ENCODE measurements at places on chromosomes 1 and 21.

DNA sequence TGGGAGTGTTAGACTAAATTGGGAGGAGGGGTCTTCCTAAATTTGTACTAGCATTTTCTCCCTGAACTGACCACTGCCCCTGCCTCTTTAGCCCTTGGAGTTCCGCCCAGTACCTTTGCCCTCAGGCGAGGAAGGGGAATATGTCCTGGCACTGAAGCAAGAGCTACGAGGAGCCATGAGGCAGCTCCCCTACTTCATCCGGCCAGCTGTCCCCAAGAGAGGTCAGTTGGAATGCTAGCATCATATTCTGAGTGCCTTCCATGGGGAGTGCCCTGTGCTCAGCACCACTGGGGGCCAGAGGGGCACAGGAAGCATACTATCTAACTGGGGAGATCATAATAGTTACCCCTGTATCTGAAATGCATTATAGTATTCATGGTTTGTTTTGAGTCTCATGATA, 10.7 kb downstream of the POLR3GL start:
- no peak for DNase-seq

DNA sequence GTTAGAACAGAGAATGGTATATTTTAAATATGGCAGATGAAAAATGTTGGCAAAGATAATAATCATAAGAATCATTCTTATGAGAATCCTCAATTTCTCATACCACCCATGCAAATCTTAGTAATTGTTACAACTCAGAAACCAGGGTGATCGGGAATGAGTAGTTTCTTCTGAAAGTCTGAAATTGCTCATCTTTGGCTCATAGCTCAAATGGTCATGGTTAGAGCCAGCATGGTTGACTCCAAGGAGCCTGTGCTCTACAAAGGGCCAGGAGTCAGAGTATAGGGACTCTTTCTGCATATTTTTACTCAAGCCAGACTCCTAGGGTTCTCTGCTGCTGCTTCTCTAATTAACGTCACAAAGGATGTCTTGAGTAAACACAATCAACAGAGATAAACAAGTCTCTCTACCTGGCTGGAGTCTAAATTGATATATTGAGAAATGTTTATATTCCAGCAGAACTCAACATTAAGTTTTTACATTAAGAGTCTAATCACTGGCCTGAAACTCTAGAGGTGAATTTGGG, 1.9 kb upstream of the ETV3 start:
- no peak for DNase-seq

DNA sequence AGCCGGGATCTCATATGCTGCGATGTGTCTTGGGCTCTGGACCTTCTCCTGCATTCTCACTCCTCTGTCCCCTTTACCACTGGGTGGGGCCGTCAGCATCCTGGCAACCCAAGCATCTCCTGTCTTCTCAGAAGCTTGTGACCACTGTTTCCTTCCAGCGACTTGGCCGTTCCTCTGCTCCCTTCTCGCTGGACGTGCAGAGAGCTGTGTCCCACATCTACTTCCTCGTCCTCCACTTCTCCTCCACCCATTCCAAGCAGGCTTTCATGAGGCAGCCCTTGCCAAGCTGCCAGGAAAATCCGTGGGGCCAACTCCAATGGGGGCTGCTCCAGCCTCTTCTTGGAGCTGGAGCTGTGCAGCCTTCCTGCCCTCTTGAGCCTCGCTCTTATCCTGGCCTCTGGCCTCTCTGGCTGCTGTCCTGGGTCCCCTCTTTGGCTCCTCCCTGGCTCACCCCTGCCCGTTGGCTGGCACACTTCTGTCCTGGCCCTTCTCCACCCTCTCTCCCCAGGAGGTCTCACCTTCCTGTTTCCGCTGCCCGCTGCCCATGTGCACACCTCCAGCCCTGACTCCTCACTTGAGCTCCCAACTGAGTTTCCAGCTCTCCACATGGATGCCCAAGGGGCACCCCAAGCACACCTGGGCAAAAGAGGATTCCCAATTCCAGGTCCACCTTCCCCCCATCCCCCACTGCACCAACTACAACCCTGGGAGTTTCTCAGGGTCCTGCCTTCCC, 8.7 kb downstream of the FAM131C start:
- no peak for DNase-seq

- DNase-seq: no peak
These were observed 31.7 kb downstream of the CHML start for GRCh38 chr1:241608379-241609033.

DNA sequence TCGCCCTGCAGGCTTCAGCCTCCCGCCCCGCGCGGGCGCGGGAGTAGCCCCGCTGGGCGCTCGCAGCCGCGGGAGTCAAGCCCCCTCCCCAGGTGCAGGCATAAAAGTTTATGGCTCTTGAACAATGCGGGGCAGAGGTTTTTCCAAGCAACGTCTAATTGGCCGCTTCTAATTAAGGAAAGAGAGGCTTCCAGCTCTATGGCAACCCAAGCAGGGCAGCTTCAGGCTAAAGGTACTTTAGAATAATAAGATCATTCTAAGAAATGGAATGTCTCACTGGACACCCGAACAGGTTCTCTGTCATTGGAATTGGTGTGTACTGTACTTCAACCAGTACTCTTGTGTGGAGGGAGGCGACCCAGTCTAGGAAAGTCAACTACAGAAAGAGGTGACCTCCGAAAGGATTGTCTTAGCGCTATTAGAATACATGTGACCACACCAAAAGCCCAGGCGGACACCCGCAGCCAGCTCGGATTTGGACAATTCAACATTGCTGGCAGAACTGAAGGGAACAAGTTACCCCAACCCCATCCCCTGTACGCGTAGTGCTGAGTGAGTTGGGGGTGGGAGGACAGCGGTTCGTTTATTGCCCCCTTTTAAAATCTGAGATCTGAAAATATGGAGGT, 12.5 kb downstream of the NR5A2 start:
- no peak for DNase-seq

- DNase-seq: no peak
These were observed 6.4 kb downstream of the PTAFR start for GRCh38 chr1:28170001-28170596.

DNA sequence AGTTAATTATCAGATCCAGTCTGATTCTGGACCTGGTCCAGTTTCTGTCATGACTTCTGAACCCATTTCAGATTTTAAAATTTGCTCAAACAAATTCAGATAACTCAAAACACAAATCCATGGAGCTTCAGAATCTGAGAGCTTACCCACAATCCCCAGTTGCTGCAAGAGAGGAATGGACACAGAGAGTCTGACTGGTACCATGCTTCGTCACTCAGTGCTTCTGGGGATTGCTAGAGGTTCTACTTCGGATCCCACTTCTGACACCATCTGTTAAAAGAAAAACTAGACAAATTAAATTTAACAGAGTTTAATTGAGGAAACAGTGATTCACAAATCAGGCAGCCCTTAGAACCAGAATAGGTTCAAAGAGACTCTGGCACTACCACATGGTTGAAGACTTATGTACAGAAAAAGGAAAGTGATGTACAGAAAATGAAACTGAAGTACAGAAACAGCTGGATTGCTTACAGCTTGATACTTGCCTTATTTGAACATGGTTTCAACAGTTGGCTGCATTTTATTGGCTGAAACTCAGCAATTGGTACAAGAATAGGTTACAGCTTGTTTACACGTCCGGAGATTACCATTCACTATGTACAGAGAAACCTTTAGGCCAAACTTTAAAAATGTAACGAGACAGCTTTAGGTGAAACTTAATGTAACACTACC, 60.7 kb upstream of the TEKT2 start:
- DNase-seq: no peak

DNA sequence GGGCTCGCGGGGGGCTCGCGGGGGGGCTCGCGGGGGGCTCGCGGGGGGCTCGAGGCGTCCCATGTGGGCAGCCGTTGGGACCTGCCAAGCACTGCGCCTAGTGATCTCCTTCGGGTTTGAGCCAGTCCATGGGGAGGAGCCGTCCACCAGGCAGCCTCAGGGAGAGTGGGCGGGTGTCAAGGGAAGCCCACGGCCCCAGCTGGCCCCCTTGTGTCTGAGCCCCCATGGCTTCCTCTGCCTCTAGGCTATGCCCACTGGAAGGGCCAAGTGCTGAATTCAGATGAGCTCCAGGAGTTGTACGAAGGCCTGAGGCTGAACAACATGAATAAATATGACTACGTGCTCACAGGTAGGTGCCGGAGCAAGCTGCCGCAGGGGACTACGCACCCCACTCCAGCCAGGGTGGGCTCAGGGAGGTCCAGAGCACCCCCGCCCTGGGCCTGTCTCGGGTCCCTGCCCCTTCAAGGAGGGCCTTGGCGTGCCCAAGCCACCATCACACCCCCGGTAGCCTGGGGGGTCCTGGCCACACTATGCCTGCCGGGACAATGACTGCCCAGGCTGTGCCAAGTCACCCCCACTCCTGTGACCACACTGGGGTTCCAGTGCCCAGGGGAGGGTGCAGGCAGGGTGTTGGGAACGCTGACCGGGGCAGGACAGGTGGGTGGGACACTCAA, 22.6 kb downstream of the PDXK start:
- DNase-seq: no peak

- DNase-seq: no peak
These were observed 107.1 kb downstream of the NIBAN1 start for GRCh38 chr1:184866991-184867788.

- peak; percentile 88 for DNase-seq
These were observed 36.2 kb upstream of the BTG2 start for GRCh38 chr1:203268901-203269653.

GRCh38 chr1:111422546-111423391, 4.8 kb downstream of the OVGP1 start:
- no peak for DNase-seq

DNA sequence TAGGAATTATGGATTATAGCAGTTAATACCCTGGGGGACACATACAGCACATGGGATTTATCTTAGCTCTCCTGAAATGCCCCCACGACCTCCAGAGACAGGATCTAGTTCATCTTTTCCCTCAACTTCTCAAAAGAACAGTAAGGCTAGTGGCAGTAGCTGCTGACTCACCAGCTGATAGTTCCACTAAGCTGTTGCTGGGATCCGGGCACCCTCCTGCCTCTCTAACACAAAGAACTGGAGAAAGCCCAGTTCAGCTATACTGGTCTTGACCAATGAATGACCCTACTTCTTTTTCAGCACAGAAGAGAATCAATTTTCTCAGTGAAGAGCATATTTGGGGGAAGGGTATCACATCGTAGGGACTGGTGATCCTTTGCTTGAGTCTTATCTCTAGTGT, 84.1 kb downstream of the PGBD5 start:
- no peak for DNase-seq

DNA sequence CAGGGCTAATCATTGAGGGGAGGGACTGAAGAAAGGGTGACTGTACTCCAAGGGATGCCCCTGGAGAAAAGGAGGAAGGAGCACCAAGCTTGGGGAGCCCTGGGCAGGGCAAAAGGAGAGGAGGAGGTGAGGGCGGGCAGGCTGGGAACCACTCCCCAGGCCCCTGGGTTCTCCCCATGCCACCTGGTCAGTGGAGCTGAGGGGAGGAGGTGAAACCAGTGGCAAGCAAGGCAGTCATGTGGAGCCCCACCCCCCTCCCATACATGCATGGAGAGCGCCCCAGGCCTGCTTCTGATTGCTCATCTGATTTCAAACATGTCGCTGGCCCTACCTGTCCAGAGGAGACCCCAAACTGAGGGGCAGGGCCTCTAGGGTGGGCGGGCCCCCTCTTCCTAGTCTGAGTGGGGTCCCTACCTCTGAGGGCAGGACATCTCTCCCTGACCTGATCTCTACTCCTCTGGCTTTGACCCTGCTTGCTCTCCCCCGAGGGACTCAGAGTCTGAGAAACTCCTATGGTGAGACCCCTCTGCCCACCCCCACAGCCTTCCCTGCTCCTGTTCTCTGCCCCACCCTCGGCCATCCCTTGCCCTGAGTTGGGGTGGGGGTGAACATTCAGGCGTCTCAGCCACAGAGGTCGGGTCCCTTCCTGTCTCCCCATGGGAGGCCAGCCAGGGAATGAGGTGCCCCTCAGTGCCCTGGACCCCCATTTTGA, 18.6 kb downstream of the INSRR start:
- DNase-seq: no peak

DNA sequence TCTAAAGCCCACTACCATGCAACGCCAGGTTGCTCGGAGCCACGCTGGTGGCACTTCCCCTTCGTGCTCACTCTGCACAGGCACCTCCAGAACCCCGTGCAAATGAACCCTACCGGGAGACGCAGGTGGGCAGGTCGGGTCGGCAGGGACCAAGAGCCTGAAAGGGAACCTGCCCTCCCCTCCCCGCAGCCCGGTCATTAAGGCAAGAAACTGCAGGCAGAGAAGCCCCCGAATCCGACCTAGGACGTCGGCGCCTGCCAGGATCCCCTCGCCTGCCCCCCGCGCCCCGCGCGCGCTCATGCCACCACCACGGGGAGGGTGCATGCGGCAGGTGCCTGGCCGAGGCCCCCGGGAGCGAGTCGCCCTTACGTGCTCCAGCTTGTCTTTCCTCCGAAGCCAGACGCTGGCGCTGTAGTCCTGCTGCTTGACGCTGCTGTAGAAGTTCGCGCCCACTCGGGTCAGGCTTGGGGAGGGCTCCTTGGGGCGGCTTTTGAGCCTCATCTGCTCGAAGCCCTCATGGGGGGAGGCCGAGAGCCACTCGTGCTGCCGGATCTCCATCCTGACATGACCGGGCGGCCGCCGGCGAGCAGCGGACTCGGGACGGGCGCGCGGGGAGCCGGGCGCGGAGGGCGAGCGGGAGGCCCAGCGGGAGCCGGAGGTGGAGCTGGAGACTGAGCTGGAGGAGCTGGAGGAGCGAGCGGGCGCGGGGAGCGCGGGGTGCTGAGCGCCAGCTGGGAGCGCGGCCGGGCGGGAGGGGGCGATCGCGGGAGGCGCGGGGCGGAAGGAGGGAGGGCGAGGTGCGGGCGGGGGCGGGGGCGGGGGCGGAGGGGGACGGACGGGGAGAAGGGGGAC, 552 bp downstream of the PLD5 start:
- DNase-seq: no peak

DNA sequence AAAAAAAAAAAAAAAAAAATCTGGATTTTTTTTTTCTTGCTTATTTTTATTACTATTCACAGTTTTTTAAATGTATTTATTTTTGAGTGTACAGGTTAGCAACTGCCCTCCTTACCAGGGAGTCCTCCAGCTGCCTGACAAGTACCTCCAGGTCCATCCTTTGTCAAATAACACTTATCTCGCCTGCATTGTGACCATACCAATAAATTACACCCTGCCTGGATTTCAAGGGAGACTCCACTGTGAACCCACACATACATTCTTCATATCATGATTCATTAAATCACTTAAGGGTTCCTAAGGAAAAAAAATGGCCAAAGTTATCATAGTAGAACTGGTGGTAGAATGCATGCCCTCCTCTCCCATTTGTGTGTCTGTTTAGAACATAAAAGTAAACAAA, 38.4 kb downstream of the EEIG2 start:
- peak; percentile 47 for DNase-seq

GRCh38 chr21:21203822-21204339, 205.7 kb downstream of the NCAM2 start:
- DNase-seq: no peak

GRCh38 chr1:152165286-152166077, 6.5 kb upstream of the RPTN start:
- DNase-seq: no peak
